ENCODE measurements at places on chromosomes 5 and 9.

DNA sequence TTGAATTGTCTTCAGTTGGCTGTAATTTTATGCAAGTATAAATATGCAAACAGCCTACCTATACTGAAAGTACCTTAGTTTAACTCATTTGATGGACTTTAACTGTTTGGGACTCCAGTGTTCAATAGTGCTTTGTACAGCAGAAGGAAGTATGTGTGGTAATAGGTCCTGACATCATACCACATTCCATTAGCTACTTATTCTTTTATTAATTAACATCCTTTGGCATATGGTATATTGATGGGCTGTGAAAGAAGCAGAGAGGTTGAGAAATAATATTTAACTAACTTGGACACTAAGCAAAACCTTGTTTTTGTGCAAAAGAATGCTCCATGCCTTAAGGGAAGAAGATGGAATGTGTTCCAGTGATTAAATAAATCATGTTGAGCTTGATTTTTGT is 97.6 kb upstream of the SEMA6A start:
- DNase-seq: no peak

- DNase-seq: no peak
Measured at GRCh38 chr9:80954521-80954920, 734.8 kb downstream of the TLE1 start.

- DNase-seq: no peak
Measured at GRCh38 chr9:5947912-5948311, 57.2 kb downstream of the MLANA start.

- no peak for DNase-seq
Measured at GRCh38 chr9:15529566-15530324, 19.0 kb upstream of the PSIP1 start.

DNA sequence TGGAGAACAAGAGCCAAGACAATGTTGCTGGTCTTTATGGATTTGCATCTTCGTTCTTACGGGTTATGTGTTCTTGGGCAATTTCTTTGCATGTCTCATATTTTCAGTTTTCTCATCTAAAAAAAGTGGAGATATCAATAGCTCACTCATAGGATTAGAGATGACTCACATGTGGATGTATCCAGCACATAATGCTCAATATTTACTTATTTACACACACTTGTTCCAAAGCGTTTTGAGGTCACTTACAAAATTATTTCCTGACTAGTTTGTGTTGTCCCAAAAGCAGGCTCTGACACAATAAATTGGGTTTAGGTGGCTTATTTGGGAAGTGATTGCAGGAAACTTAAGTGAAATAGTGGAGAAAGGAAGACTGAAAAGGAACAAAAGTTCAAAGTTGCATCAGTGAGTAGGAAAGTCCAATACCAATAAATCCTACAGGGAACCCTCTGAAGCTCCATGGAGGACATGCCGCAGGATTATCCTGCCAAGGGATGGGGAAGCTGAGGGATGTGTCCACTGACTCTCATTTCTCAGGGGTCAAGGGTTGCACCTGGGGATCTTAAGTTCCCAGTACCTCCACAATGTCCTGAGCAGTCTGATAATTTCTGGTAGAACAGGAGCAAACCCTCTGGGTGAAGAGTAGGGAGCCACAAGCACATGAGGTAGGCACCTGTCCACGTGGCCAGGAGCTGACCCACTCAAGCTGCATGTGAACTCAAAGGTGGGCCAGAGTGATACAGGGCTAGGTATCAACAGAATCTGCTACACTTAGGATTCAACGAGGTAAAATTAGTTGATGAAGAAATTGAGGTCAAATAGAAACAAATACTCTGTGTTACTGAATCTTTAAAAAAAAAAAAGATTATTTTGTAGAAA is 37.4 kb upstream of the SLC44A1 start:
- no peak for DNase-seq
